ENCODE measurements at places on chromosomes 1 and 21. TPM values are rescaled to one million over a fixed set of nuclear protein-coding genes. Genes with fewer than 3 reads are reported as not detected.

DNA sequence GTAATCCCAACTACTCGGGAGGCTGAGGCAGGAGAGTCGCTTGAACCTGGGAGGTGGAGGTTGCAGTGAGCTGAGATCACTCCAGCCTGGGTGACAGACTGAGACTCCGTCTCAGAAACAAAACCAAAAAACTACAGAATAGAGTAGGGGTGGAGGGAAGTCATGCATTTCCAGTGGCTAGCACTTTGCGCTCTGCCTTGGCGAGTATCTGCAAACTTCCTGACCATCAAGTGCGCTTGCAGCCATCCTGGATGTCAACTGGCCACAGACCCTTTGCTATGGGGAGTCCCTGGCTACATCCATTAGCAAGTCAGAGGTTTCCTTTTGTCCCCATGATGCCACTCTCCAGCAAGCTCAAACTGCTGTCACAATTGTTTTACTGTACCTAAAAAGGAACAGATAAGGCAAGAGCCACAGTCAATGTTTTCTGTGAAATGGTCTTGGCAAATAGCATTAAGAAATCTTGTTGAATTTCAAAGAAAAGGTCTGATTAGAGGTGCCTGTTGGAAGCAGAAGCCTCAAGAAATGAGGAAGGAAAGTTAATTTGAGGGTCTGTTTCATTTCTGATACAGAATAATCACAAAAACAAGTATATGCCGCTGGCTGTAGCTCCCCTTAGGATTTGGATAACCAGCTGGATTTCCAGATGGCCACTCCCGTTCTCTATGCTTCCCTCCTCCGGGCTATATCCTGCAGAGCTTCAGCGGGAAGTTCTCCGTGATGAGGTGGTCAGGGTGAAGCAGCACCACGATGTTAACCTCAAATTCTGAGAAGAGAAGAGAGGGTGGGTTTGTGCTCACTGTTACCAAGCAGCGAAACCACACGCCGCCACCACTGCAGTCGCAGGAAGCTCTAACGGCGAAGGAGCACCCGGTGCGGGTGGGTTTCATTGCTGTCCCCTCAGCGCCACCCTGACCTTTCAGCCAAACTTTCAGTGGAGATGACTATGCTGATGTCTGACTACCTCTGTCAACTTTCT, 42.0 kb downstream of the VPS26C start:
- peaks cover 2% of the 10 kb centered on the region for H3K4me1 ChIP-seq
- H3K36me3 ChIP-seq, result peaks cover 26% of the 10 kb centered on the region
- DNase-seq, result no peak
- no peak overlapping the region for H3K27ac ChIP-seq

- H3K27me3 ChIP-seq, result no peaks in the 10 kb centered on the region
- no peak overlapping the region for H3K4me3 ChIP-seq
These were observed 2.5 kb downstream of the MYBPH start for GRCh38 chr1:203173011-203173555.

- no peaks in the 10 kb centered on the region for H3K36me3 ChIP-seq
- peaks cover 20% of the 10 kb centered on the region for H3K4me1 ChIP-seq
- no peak for DNase-seq
- no peaks in the 10 kb centered on the region for H3K27me3 ChIP-seq
- no peak overlapping the region for H3K27ac ChIP-seq
- no peak overlapping the region for H3K4me3 ChIP-seq
These were observed 47.0 kb downstream of the C1orf198 start for GRCh38 chr1:230821346-230821745.

GRCh38 chr1:116377541-116378529, 4.8 kb downstream of the ATP1A1 start:
- H3K4me3 ChIP-seq, result peak overlapping the region; percentile 24
- peaks cover 26% of the 10 kb centered on the region for H3K4me1 ChIP-seq
- peak overlapping the region; percentile 81 for H3K27ac ChIP-seq

- peaks cover 12% of the 10 kb centered on the region for H3K36me3 ChIP-seq
- no peaks in the 10 kb centered on the region for H3K27me3 ChIP-seq
- no peak for DNase-seq
- no peak overlapping the region for H3K4me3 ChIP-seq
- H3K27ac ChIP-seq, result no peak overlapping the region
- H3K4me1 ChIP-seq, result no peaks in the 10 kb centered on the region
These were observed 15.2 kb upstream of the KCNQ4 start for GRCh38 chr1:40768146-40768990.

GRCh38 chr21:29313662-29314408, 15.1 kb downstream of the BACH1 start:
- H3K27me3 ChIP-seq, result no peaks in the 10 kb centered on the region
- no peak overlapping the region for H3K4me3 ChIP-seq
- H3K36me3 ChIP-seq, result no peaks in the 10 kb centered on the region
- no peak overlapping the region for H3K27ac ChIP-seq

- no peaks in the 10 kb centered on the region for H3K4me1 ChIP-seq
- H3K4me3 ChIP-seq, result no peak overlapping the region
- H3K27me3 ChIP-seq, result peaks cover 3% of the 10 kb centered on the region
- H3K27ac ChIP-seq, result no peak overlapping the region
These were observed 158.3 kb upstream of the CACNA1E start for GRCh38 chr1:181324797-181325616.

DNA sequence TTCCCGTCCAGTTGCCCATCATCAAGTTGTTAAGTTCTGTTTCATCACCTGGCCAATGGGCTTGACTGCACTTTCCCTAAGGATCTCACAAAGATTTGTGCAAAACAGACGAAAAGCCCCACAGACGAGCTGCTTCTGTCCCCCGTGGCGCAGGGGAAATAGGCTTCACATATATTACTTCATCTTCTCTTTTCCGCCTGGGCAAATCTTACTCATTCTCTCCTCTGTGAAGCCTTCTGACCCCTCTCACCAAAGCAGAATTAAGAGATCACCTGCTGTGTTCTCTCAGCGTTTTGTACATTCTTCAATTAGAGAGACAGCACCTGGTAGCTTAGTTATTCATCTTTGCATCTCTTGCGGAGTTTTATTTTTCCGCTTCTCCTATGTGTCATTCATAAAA, 129.8 kb downstream of the IGSF21 start:
- H3K36me3 ChIP-seq, result no peaks in the 10 kb centered on the region
- DNase-seq, result no peak
- no peaks in the 10 kb centered on the region for H3K27me3 ChIP-seq
- H3K4me3 ChIP-seq, result no peak overlapping the region

DNA sequence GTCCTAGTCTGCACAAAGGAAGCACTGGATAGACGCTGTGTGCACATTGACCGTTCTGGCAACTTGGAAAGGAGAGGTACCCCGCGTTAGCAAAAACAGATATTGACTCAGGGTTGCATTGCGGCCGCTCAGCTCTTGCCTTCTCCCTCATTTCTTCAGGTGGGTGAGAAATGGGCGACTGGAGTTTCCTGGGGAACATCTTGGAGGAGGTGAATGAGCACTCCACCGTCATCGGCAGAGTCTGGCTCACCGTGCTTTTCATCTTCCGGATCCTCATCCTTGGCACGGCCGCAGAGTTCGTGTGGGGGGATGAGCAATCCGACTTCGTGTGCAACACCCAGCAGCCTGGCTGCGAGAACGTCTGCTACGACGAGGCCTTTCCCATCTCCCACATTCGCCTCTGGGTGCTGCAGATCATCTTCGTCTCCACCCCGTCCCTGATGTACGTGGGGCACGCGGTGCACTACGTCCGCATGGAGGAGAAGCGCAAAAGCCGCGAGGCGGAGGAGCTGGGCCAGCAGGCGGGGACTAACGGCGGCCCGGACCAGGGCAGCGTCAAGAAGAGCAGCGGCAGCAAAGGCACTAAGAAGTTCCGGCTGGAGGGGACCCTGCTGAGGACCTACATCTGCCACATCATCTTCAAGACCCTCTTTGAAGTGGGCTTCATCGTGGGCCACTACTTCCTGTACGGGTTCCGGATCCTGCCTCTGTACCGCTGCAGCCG, 5.4 kb downstream of the GJA8 start:
- DNase-seq, result no peak
- H3K4me3 ChIP-seq, result no peak overlapping the region
- H3K4me1 ChIP-seq, result no peaks in the 10 kb centered on the region

GRCh38 chr1:67923074-67923473, 89.8 kb upstream of the GNG12 start:
- no peak overlapping the region for H3K4me3 ChIP-seq
- no peak for DNase-seq
- no peaks in the 10 kb centered on the region for H3K4me1 ChIP-seq
- H3K27ac ChIP-seq, result no peak overlapping the region
- no peaks in the 10 kb centered on the region for H3K27me3 ChIP-seq
- H3K36me3 ChIP-seq, result no peaks in the 10 kb centered on the region

- H3K36me3 ChIP-seq, result no peaks in the 10 kb centered on the region
- H3K4me1 ChIP-seq, result no peaks in the 10 kb centered on the region
- no peak for DNase-seq
- no peak overlapping the region for H3K4me3 ChIP-seq
- H3K27me3 ChIP-seq, result no peaks in the 10 kb centered on the region
These were observed 18.7 kb upstream of the PAPPA2 start for GRCh38 chr1:176444286-176444685.

- peak; percentile 24 for DNase-seq
- H3K27me3 ChIP-seq, result no peaks in the 10 kb centered on the region
- H3K36me3 ChIP-seq, result no peaks in the 10 kb centered on the region
These were observed 582 bp downstream of the SLC37A1 start for GRCh38 chr21:42513985-42514882.

GRCh38 chr1:212586206-212587015, 22.1 kb upstream of the ATF3 start:
- H3K4me1 ChIP-seq, result no peaks in the 10 kb centered on the region
- H3K27ac ChIP-seq, result no peak overlapping the region
- H3K27me3 ChIP-seq, result peaks cover 17% of the 10 kb centered on the region
- H3K4me3 ChIP-seq, result no peak overlapping the region
- no peaks in the 10 kb centered on the region for H3K36me3 ChIP-seq

DNA sequence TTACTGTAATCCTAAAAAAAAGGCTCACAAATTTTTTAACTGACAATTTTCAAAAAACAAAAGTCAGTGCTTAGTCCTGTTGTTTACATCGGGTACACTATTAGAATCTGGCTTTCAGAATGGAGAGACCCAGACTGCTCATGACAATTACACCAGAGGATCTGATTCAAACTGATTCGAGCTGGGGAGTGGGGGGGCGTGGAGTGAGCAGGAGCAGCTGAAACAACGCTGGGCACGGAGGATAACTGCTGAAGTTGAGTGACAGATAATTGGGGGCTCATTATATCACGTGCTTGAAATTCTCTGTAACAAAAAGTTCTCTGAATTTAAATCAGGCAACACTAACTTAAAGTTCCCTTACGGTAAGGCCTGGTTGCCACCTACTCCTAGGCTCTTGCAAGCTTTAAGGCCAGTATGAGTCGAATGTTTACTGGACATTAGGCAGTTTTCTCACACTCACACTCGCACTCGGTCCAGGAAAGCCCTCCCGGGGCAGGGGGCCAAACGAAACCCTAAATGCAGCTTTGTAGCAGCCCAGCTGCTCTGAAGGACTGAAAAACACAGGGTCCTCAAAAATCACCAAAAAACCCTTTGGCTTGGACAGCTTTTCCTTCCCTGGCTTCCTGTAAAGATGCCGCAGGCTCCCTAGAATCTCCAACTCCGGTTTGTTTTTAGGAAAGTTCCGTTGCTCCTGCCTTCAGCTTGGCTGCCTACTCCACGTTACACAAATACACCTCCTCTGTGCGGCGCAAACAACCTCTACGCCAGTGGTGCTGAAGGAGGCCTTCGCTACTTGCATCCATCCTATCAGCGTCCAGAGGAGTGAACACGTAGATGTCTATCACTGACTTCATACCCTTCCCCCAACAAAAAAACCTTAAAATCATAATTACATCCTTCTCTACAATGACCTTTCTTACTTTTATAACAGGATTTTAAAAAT, 42.9 kb downstream of the CAPZB start:
- no peaks in the 10 kb centered on the region for H3K27me3 ChIP-seq
- peak overlapping the region; percentile 84 for H3K27ac ChIP-seq
- H3K4me3 ChIP-seq, result peak overlapping the region; percentile 12
- DNase-seq, result peak; percentile 79
- H3K4me1 ChIP-seq, result peaks cover 59% of the 10 kb centered on the region
- H3K36me3 ChIP-seq, result peaks cover under 1% of the 10 kb centered on the region

DNA sequence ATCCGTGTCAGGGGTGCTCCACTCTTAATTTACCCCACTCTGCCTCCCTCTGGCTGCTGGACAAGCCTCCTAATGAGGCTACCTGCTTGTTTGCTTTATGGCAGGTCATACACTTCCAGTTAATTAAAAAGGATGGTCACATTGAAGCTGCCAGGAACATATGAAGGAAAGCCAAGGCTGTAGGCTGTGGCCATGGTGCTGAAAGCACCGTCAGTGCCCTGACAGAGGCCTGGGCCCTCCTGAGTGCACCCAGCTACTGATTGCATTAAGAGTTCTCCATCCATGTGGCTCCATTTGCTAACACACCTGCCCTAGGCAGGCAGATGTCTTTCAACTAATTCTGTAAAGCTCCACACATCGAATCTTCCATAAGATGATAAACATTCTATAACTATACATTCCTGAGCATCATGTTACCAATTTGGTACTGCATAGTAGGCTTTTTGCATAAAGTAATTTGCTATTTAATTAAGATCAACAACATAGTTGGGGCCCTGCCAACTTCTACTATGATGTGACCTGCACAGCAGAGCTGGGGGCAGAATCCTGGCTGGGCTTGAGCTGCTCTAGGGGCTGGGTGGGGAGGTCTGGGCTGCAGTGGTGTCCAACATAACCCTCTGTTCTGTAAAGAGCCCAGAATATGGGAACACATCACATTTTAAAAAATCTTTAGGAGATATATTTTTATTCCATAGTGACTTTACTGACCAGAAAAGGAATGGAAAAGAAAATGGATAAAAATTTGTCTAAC, 224.8 kb downstream of the SIPA1L2 start:
- no peaks in the 10 kb centered on the region for H3K4me1 ChIP-seq
- no peak overlapping the region for H3K27ac ChIP-seq
- no peaks in the 10 kb centered on the region for H3K36me3 ChIP-seq
- no peak for DNase-seq
- H3K4me3 ChIP-seq, result no peak overlapping the region

- H3K36me3 ChIP-seq, result no peaks in the 10 kb centered on the region
- H3K27ac ChIP-seq, result no peak overlapping the region
- DNase-seq, result peak; percentile 70
These were observed 178.8 kb upstream of the ARHGEF16 start for GRCh38 chr1:3275471-3276340.

DNA sequence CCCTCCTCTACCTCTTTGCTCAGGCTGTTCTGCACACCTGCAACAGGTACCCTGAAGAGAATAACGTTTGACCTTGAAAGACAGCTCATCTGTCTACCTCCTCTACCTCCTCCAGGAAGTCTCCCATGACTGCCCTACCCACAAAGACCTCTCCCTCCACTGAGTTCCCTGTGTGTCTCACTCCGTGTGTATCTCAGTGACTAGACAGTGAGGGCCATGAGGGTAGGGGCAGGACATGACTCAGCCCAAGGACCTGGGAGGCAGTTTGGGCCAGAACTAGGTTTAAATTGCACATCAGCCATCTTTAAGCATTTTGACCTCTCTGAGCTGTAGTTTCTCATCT, 32.0 kb upstream of the LRP8 start:
- H3K4me1 ChIP-seq, result no peaks in the 10 kb centered on the region
- no peak overlapping the region for H3K27ac ChIP-seq
- peaks cover 2% of the 10 kb centered on the region for H3K27me3 ChIP-seq
- no peak for DNase-seq
- no peaks in the 10 kb centered on the region for H3K36me3 ChIP-seq

NPHS2 gene
- not detected for total RNA-seq

GPA33 gene
- total RNA-seq, result not detected

SERTAD4 gene
- total RNA-seq, result 0.17 TPM

BTG2 gene
- total RNA-seq, result 26.3 TPM
